ENCODE measurements at places on chromosomes 6 and 20.

- DNase-seq = no peak
These were observed 135.2 kb upstream of the VGLL2 start for GRCh38 chr6:117130125-117130524.

DNA sequence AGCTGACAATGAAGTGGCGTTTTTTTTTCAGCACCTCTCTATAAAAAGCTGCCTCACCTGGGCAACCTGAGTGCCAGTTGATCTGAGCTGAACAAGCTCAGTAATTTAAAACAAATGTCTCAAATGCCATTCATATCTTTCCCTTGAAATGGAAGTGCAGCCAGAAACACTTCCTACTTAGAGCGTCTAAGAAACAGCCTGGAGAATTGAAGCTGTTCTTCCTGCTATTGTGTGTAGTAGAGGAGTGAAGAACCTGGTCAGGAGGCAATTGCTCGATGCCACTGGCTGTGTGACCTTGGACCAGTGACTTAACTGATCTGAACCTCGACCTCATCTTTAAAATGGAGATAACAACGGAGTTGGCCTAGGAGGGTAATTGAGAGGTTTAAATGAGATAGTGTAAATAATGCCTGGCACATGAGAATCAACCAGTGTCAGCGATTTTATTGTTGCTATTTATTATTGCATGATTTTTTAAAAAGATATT lies 95.4 kb upstream of the FOXQ1 start:
- no peak for DNase-seq

- no peak for DNase-seq
These were observed 2.3 kb upstream of the TXLNB start for GRCh38 chr6:139294090-139294489.

DNA sequence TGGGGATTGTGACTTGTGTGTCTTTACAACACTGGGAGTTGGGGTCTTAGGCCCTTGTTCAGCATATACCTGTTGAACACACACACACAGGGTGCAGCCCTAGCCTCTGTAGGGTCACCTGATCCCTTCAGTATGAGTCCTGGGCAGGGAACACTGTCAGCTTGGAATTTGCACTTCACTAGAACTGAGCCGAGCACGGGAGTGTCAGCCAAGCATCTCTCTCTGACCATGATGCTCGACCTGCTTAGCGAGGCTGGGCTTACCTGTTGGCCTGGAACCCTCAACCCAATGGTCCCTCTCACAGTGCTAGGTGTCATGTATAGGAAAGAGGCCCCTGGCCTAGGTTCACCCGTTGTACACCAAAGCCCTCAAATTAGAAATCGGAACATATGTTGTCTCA lies 96.1 kb downstream of the NKAIN2 start:
- no peak for DNase-seq

DNA sequence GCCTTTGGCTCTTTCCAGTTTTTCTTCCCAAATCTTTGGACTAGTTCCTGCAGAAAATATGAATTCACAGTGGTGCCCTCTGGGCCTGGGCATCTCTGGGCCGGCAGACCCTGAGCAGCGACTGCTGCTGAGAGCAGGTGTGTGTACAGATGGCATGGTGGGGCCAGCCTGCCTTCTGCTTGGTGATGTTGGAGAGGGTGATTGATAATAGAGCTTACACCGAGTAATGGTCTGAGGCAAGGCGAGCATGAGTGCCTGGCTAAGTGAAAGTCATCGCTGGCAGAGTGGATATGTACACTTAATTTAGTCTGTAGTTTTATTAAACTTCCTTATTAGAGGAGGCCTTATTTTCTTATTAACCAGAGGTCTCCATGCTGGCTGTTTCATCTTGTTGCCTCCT lies 156.9 kb downstream of the CDKAL1 start:
- peak; percentile 92 for DNase-seq

DNA sequence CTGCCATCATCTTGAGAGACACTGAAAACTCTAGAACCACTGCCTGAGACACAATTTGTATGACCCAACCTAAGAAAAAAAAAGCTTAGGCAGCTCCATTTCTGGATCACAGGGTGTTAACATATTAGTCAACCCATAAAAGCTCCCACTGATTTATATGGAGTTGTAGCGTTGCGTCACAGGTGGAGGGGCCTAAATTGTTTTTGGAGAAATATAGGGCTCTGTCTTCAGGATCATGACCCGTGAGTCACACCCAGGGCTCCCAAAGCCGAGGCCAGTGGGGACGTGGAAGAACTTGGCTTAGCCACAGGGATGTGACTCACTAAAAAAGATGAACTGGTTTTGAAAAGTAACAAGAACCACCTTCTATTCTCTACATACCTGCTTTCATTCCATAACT lies 116.5 kb upstream of the BMP2 start:
- no peak for DNase-seq

- DNase-seq = no peak
These were observed 586 bp upstream of the LST1 start for GRCh38 chr6:31585491-31585890.

GRCh38 chr6:46130666-46131065 lies 877 bp downstream of the ENPP4 start:
- peak; percentile 50 for DNase-seq

GRCh38 chr20:18717062-18717461 lies 96.5 kb upstream of the SCP2D1 start:
- peak; percentile 37 for DNase-seq

- DNase-seq = no peak
These were observed 228.8 kb upstream of the FAM83B start for GRCh38 chr6:54617730-54618129.

DNA sequence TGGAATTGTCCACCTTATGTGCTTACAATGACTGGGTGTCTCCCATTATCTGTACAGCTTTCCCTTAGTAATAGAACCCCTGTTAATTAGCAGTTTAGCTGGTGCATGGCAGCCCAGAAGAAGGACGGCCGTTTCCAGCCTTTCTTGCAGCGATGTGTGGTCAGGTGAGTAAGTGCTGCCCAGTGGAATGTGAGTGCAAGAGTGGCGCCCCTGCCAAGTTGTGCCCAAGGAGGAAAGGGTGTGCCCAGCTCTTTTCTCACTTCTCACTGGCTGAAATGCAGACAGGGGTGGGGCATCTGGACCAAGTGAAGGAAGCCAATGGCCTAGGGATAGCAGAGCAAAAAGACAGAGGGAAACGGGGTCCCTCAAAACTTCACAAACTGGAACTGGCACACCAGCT lies 296.8 kb downstream of the PREX1 start:
- DNase-seq = no peak

- DNase-seq = no peak
These were observed 74.2 kb downstream of the SLC22A23 start for GRCh38 chr6:3382326-3383279.

GRCh38 chr20:1825507-1825906 lies 69.7 kb upstream of the SIRPA start:
- DNase-seq = no peak

DNA sequence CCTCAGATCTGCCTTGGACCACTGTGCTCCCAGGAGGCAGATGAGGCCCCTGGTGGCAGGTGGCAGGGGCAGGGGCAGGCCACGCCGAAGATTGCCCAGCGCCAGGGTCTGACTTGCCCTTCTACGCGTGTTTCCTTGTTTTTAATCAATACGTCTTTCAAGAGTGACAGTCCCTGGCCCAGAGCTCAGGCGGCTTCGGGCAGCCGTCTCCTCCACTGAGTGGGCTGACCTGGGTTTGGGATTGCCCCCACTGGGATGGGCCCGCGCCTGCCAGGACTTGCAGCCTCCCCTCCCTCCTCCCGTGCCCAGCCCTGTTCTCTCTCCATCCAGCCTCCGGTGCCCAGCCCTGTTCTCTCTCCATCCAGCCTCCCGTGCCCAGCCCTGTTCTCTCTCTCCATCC lies 21.2 kb downstream of the FRMD1 start:
- no peak for DNase-seq

GRCh38 chr20:64083804-64084684 lies at the start of gene LKAAEAR1:
TSS of gene LKAAEAR1 (minus strand) at chr20:64084398. CDS start at chr20:64084219, 179 bp downstream.
- no peak for DNase-seq

GRCh38 chr6:136959471-136959891 lies 37.4 kb downstream of the SLC35D3 start:
- peak; percentile 47 for DNase-seq

DNA sequence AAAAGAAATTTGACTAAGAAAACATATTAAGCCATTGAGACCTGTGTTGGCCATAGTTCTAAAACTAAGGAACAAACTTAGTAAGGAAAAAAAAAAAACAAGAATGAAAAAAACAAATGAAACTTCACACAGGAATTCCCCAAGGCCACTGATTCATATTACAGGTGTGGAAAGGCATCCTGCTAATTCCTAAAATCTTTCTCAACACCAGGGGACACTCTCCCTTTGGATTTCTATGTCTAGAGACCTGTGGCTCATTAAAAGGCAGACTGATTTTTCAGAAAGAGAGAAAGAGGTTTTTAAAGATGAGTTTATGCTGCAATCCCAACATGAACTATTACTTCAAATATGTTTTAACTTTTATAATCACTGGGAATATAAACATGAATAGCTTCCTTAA lies at the start of gene OR12D1:
Gene OR12D1, plus strand, starts transcription at position 341 of the 400 bp plus-strand sequence.
- no peak for DNase-seq

- DNase-seq = peak; percentile 62
These were observed 107.8 kb downstream of the RNGTT start for GRCh38 chr6:88855541-88856147.

- no peak for DNase-seq
These were observed 20.6 kb upstream of the LAMP5 start for GRCh38 chr20:9493803-9494202.

DNA sequence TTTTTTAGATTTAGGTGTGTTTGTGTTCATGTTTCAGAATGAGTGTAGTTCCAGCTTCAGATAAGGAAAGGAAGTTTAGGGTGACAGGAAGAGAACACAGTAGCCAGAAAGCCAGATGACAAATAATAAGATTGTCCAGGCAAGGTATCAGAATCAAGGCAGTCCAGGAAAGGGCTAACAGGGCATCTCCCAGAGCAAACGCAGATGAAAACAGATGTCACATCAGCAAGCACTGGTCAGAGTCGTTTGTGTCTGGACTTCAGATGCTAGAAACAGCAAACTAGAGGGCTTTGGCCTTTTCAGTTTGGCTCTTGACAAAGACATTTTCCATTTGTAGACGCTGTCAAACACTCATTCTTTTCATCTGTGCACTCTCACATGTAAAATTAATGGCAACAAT lies 65.5 kb downstream of the VIP start:
- no peak for DNase-seq

- DNase-seq = no peak
These were observed 594.0 kb upstream of the JAG1 start for GRCh38 chr20:11267762-11268335.

- no peak for DNase-seq
These were observed 448.0 kb downstream of the COL12A1 start for GRCh38 chr6:74757813-74758212.

- no peak for DNase-seq
These were observed 37.5 kb downstream of the DLL1 start for GRCh38 chr6:170253226-170253909.

GRCh38 chr20:34222208-34222607 lies 19.0 kb upstream of the ASIP start:
- no peak for DNase-seq

DNA sequence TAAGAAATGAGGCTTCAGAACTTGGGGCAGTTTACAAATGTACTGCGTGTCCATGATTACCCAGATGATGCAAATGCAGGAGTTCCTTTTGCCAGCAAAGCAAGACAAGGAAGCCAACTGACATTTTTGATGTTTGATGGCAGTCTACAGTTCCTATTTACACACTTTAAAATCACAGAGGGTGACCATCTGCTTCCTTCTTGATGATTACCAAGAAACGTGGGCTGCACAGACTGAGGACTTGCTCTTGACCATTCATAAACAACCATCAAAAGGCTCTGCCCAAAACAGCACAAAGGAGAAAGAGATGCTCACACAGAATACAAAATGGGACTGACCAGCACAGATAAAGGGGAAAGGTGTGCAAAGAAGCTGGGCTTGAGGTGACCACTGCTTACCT lies 79.8 kb upstream of the TRAF3IP2 start:
- no peak for DNase-seq

GRCh38 chr20:52972965-52973819 lies 1.0 kb downstream of the TSHZ2 start:
- peak; percentile 17 for DNase-seq

GRCh38 chr20:6075428-6076219 lies 21.8 kb upstream of the LRRN4 start:
- no peak for DNase-seq

GRCh38 chr6:53412751-53413150 lies 64.0 kb upstream of the ELOVL5 start:
- no peak for DNase-seq

DNA sequence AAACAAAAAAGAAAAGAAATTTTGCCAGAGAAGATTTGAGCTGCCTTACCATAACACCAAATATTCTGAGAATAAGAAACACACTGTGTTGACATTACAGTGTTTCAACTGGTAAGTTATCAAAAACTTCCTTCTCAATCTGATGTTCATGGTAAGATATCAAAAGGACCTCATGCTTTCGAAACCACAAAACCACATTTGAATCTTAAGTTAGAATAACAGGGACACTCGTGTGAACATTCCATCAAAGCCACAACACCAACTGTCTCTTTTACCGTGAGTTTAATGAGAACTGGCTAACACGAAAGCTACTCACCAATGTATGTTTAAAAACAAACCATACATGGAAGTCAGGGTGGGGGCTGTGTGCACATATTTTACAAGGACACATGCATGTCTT lies 73.0 kb upstream of the OPRM1 start:
- no peak for DNase-seq

DNA sequence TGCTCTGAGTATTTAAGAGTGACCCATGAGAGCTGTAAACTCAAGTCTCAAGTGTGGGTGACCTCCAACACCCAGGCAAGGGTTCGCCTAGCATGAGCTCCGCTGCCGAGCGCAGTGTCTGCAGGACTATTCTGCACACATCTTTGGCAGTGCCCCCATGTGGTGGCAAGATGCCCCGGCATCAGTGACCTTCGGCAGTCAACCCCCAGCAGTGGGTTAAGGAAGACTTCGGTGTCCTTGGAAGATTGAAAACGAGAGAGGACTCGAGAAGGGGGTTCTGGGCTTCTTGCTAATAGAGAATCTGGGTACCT lies 43.1 kb downstream of the RBM38 start:
- no peak for DNase-seq

- no peak for DNase-seq
These were observed 203.7 kb downstream of the TBX18 start for GRCh38 chr6:84560436-84561390.

DNA sequence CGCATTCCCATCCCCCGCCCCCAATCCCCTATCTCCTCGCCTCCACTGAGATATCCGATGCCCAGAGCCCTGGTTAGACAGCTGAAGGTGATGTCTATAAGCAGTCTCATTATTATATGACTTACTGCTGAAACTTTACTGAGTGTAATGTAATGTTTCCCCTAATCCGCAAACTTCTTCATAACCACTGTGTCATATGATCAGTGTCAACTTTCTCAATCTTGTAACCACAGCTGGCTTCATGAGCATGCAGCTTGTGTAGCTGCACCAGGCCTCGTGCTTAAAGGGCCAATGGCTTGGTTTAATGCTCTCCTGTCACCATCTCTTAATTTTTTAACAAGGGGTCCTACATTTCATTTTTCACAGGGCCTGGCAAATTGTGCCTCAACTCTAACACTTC lies 8.1 kb downstream of the ASIP start:
- no peak for DNase-seq

Measured in NCI-H2029 treated with DMSO at 0.1 percent for 48 hours (cell line).